Esophagus mucosa (tissue), 1 donor: ENCODE measurements at places on chromosomes 16 and 17.

- peak; percentile 29 for ATAC-seq
These were observed 630 bp downstream of the MILR1 start for GRCh38 chr17:64449545-64449944.

- ATAC-seq = no peak
These were observed 85.5 kb downstream of the SSH2 start for GRCh38 chr17:29844339-29845048.

GRCh38 chr17:59796138-59796537, 88.7 kb downstream of the VMP1 start:
- no peak for ATAC-seq

- ATAC-seq = no peak
These were observed 73.1 kb downstream of the ASIC2 start for GRCh38 chr17:33220036-33220435.

- ATAC-seq = peak; percentile 38
These were observed 36.4 kb upstream of the SLC12A3 start for GRCh38 chr16:56828647-56829046.

GRCh38 chr17:43399839-43400328, 1.1 kb downstream of the ARL4D start:
- no peak for ATAC-seq

- ATAC-seq = peak; percentile 3
These were observed 52.8 kb upstream of the TOB1 start for GRCh38 chr17:50918933-50919296.

DNA sequence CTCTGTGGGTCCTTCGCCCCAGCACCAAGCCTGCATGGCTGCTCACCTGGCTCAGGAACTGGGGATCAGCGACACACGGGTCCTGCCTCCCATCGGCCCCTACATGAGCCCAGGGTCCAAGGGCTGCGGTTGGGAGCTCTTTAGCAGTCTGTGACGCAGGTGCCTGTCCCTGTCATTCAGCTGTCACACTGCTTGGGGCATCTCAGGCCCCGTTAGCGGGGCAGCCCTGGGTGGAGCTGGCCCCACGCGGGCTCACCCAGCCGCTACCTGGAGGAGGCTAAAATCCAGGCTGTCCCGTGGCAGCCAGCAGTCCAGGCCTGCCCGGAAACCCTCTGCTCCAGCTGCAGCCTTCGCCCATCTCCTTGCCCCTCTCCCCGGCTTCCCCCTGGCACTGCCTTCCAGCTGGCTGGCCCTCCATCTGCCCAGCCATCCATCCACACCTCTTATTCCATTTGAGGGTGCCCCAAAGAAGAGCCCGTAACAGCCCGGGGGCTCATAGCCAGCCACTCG, 3.3 kb downstream of the GCGR start:
- no peak for ATAC-seq

- ATAC-seq = no peak
These were observed 8.6 kb downstream of the CHMP6 start for GRCh38 chr17:81000334-81000630.

- no peak for ATAC-seq
These were observed 5.9 kb downstream of the KDM6B start for GRCh38 chr17:7839876-7840261.

DNA sequence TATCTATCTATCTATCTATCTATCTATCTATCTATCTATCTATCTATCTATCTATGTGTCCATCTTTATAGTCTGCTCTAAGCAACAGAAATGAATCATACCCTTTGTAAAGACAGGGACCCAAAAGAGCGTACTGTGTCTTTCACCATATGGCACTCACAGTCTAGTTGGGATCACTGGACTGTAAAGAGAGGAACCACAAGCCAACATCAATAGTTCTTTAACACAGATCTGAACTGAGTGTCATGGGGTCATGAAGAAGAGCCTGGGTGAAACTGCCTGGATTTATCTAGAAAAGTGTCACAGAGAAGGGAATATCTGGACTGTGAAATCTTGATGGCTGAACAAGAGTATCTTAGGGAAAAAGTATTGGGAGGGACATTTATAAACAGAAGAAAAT, 619.1 kb upstream of the SOX9 start:
- no peak for ATAC-seq

GRCh38 chr16:12078405-12079280, 102.1 kb downstream of the SNX29 start:
- ATAC-seq = peak; percentile 20

DNA sequence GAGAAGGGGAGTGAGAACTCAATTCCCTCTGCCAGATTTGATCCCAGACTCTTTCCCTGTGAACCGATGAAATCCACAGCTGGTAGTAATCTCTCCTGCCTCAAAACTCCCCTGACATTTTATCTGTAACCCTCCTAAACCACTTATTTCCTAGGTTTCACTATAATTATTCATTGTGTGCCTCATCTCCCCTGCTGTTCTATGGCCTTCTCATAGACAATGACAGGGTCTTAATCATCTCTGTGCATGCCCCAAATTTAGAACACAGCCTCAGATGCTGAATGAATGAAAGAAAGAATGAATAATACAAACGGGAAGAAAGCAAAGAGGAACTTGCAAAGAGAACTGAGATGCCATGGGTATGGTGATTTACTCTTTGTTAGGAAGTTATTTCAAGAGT, 451.1 kb downstream of the HS3ST3B1 start:
- no peak for ATAC-seq

- no peak for ATAC-seq
These were observed 37.3 kb downstream of the SPOP start for GRCh38 chr17:49640556-49640955.

- ATAC-seq = no peak
These were observed 66.8 kb downstream of the DNAH17 start for GRCh38 chr17:78510141-78511075.

DNA sequence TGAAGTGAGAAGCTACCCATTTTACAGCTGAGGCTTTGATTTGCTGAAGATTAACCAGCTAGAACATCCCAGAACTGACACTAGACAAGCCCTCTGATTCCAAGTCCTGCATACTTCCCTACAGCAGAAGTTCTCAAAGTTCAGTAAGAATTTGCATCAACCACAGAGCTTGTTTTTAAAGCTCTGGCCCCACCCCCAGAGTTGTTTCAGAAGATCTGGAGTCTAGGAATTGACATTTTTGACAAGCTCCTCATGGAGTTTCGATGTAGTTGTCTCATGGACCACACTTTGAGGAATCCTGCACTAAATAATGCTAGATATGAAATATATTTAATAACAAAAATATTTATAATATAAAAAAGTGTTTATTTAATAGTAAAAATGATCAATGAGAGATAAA, 120.3 kb upstream of the ADAMTS18 start:
- no peak for ATAC-seq

DNA sequence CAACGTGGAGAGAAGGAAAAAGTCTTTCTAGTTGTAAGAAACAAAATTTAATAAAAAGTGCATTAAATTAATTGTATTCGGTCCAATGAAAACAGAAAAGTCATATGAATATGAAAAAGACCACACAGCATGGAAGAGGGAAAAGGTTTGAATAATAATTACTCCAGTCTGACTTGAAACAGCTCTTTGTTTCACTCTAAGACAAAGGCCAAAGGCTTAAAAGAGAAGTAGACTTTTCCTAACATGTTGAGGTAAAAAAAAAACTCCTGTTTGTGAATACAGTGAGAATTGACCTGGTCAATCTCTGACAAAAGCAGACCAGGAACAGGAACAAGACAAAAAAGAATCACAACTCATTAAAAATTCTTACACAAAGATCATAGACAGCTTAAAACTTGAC, 429.8 kb downstream of the TOX3 start:
- ATAC-seq = no peak

GRCh38 chr17:71472809-71473789, 647.7 kb upstream of the SOX9 start:
- ATAC-seq = peak; percentile 71

DNA sequence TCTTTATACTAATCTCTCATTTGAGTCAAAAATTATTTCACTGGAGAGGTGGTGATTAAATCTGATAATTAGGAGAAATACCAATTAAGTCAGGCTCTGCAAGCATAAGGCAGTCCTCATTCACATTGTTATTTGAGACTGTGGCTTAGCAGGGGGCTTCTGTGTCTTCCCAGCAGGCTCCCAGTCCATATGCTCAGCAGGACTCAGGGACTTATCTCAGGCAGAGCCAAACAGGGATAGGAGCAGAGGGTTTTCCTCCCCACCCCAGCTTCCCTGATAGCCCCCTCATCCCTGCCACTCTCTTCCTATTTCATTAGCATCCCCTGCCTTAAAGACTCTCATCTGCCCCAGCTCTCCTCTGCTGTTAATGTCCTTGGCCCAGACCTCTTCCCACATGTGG, 104.3 kb upstream of the DNAH9 start:
- ATAC-seq = no peak

DNA sequence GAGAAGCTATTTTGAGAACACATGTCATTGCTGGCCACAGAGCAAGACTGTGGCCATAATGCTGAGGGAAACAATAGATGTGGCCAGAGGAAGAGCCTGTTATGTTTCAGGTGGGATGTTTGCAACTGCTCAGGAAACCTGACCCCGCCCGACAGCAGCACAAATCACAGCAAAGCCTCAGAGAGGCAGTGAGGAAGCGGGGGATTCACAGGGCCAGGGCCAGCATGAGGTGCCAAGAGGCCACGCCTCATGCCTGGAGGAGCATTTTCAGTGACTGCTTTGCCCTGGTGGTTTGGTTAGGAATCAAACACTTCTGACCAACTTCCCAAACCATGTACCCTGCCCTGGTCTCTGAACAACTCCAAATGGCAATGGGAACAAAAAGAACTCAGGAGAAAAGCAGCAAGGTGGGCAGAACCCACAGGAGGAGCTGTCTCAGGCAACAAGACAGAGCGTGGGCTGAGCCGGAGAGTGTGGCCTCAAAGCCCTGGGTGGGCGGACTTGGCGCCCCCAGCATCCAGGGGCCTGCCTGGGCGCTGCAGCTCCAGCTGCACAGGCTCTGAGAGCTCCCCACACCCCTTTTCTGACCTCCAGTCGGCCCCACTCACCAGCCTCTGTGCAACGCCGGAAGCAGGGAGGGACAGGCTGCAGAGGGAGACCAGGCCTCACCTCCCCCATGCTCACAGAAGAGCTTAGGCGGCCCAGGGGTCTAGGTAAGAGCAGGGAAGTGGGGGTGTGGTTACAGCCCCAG, 20.6 kb downstream of the HIC1 start:
- ATAC-seq = peak; percentile 53

- no peak for ATAC-seq
These were observed 4.2 kb upstream of the SBK1 start for GRCh38 chr16:28288114-28288513.

DNA sequence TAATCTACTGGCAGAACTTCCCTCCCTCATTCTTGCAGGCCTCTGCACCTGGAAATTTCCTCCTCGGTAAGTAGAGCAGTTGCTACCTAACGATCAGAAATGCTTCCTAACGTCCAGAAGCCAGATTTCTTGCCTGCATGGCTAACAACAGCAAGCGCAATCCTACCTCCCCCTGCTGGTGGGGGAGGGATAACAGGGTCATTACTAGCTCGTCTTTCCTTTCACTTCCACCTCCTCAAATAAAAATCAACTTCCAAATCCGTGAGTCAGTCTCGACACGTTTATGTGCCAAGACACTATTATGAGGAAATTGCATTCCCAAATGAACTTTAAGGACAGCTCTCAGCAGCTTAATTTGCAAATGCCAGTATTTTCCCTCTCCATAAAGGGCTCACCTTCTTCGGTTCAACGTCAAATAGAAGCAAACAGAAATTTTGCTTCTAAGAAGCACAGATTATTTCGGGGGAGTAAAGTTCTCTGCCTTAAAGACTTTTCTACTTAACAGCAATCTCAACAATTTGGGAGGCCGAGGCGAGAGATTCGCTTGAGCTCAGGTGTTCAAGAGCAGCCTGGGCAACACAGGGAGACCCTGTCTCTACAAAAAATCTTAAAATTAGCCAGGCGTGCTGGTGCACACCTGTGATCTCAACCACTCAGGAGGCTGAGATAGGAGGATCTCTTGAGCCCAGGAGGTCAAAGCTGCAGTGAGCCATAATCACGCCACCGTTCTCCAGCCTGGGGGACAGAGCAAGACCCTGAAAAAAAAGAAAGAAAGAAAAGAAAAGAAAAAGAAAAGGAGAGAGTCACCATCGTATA, 188.6 kb upstream of the PSMD7 start:
- peak; percentile 63 for ATAC-seq

DNA sequence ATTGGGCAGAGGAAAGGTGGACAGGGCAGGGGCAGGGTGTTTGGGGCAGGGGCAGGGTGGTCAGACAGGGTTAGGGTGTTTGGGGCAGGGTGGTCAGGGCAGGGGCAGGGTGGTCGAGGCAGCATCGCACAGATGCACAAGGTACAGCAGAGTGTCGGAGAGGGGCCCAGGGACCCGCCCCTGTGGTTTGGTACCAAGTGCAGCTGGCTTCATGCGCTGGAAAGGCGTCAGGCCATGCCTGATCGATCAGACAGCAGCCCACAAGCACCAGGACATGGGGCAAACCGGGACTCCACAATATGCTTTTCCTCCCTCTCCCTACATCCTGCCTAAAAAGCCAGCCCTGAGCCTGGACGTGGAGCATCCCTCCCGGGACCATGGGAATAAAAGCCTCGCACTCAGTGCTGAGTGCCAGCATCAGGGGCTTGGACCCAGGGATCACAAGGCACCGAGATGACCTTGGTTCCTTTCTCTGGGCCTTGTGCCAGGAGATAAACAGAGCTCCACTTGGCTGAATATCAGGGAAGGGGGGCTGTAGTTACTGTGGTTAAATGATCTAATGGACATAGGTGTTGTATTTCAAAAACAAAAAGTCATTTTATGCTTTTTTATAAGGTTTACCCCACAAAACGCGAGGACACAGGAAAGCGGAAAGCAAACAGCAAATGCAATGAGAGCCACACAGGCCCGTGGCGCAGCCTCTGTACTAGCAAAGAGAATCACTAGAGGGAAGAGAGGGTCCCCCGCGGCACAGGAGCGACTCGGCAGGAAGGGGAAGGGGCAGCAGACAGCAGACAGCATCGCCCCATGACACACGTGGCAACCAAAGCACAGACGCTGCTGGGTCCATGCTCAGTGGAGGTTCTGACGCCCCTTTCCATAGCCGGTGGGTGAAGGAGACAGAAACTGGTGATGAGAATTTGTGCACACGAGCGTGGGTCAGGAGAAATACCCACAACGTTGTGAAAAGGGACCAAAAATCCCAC, 5.3 kb upstream of the HEXD start:
- ATAC-seq = no peak

DNA sequence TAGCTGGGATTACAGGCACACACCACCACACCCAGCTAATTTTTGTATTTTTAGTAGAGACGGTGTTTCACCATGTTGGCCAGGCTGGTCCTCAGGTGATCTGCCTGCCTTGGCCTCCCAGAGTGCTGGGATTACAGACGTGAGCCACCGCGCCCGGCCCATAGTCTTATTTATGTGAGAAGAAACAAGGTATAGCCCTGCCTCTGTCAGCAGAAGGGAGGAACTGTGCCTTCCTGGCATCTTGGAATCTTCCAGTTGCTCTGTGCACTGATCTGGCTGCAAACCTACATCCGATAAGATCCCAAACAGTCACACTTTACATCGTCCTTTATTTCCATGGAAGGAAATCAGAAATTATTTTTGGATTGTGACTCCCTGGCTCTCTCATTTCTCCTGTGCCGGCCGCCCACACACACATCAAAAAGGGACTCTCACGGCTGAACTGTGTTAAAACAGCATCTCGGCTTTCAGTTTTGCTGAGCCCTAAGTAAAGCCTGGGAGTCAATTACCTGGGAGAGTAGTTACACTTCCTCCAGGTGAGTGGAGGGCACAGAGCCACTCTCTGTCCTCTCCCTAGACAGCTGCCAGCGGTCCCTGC, 23.3 kb downstream of the WIPI1 start:
- no peak for ATAC-seq
